ENCODE measurements at places on chromosomes 5 and 9. TPM values are rescaled to one million over a fixed set of nuclear protein-coding genes. Genes with fewer than 3 reads are reported as not detected.

GRCh38 chr5:83281658-83282057 is 189.9 kb upstream of the VCAN start:
- no peak for DNase-seq

DNA sequence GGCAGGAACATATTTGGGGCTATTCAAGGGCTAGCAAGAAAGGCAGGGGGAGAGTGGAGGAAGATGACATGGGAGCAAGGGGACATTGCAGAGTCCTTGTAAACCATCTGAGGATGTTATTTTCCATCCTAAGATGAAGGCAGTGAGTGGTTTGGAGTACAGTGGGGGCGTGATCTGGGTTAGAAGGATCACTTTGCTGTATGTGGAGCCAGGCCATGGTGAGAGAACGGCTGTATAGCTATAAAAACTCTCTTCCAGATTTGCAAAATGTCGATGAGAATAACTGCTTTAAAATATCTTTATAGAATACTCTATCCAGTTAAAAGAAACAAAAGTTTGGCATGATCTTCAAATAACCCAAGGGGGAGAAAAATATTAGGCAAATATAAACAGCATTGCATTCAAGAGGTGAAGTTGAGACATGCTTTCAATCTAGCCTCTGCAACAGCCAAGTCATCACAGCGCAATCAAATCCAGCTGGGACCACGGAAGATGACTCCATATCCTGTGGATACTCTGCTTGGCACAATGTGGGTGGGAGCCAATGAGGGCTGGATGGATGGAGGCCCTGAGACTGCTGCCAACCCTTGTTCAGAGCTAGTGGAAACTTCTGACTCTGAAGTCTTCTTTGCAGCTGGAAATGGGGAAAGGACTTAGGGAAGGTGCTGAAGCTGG is 111.5 kb upstream of the BASP1 start:
- no peak for DNase-seq

GRCh38 chr9:135914921-135915320 is 7.6 kb upstream of the CAMSAP1 start:
- no peak for DNase-seq

DNA sequence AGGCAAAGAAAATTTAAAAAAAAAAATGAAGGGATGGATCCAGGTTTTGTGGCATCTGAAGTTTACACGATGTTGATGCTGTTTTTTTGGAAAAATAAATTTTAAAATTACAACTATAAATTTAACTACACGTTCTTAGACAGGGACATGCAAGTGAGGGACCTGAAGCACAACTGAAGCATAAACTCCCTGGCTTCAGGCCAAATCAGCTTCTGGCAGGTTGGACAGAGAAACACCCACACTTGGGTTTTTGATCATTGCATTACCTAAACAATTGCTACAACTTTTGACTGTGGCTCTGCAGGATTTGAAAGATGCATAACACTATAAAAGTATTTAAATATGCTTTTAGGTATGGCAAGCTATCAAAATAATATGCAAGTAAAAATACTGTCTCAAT is 1318.3 kb upstream of the DMAC1 start:
- no peak for DNase-seq

- no peak for DNase-seq
These were observed 18.7 kb downstream of the IFT74 start for GRCh38 chr9:26974927-26975326.

DNA sequence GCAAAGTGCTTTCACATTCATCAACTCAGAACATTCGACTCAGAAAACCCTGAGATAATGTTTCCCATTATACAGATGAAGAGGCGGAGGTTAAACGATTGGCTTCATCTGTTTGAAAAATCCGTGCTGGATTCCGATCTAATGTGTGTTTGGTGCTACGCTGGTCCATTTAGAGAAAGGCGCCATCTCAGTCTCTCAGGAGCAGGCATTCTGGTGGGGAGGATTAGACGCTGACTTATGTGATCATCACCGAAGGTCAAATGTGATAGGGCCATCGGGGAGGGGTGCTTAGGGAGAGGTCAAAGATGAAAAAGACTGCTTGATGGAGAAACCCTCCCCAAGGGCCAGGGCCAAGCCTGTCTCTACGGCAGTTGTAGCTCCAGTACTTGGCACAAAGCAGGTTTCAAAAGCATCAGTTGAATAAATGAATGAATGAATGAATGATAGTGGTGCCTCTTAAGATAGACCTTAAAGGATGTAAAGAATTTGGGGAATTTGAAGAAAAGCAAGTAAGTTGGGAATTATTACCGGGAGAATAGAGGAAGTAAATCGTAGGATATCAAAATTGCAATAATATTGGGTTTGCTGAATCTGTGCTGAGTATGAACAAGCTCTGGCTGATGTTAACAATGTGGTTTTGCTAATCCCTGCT is 160.6 kb upstream of the SHB start:
- DNase-seq: no peak

GRCh38 chr5:74199436-74200210 is 440.9 kb downstream of the ENC1 start:
- no peak for DNase-seq

- no peak for DNase-seq
These were observed 133.7 kb downstream of the WNK2 start for GRCh38 chr9:93317495-93318094.

DNA sequence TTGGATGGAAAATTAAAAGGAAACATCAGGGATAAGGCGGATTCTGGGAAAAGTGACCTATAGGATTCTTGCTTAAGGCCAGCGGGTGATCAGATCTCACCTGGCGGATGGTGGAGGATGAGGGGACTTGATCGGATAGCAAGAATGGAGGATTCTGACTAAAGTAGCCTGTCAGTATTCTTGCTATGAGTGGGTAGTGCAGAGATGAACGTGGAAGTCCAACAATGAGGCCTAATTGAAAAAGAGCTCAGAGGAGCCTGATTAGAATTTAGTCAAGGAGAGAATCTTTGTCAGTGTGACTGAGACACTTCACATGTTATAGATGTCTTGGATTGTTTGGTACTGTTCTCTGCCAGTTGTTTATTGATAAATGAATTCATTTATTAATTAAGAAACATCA is 24.9 kb downstream of the CAST start:
- DNase-seq: no peak

- DNase-seq: no peak
These were observed 94.4 kb upstream of the MAP1B start for GRCh38 chr5:72012906-72013305.

DNA sequence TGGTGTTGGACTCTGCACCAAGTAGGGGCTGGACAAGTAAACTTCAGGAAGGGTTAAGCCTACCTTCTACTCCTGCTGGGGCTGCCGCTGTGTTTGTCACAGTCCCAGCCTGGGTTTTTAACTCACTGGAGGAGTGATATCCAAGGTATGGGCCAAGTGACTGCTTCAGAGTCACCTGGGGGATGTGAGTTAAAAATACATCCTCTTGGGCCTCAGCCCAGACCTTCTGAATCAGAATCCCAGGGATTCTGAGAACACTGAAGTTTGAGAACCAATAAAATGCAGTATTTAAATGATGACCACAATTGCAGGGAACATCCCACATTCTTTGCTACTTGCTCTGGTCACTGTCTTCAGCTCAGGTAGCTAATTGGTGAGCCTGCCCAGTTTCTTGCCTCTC is 95.1 kb upstream of the DNAH5 start:
- DNase-seq: no peak

DNA sequence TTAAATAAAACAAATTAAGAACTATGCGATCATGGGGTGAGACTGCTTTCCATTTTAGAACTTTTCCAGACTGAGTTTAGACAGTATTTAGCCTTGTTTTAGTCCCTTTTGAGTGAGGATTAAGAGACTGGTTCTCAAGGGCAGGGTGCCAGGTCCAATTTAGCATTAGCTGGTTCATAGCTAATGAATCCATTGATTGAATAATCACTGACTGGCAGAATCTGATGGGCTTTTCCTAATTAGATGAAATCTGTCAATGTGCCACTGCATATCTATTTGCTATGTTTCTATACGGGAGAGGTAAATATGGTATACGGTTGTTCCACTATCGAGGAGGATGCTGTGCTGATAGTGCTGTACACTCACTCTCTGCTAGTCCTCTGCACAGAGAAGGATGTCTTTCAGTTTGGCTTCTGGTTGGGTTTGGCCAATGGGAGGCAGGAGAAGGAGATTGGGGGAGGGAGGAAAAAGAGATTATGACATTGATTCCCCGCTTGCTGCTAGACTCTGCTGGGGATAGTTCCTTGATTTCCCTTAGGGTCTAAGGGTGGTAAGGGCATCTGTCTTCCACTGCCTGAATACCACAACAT is 496.6 kb downstream of the CTNND2 start:
- DNase-seq: no peak

DNA sequence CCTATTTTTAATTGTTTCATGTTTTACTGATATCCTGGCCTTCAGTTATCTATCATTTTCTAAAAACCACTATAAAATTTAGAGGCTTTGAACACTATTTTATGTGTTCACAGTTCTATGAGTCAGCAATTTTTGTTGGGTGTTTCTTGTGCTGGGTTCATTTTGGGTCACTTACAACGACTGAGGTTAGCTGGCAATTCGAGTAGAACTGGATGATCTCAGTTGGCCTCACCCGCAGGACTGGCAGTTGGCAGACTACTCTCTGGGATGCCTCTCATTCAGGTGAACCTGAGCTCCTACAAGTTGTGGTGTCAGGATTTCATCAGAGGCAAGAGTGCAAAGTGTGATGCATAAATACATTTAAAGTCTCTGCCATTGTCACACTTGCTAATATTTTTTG is 151.0 kb upstream of the PAPPA start:
- no peak for DNase-seq

DNA sequence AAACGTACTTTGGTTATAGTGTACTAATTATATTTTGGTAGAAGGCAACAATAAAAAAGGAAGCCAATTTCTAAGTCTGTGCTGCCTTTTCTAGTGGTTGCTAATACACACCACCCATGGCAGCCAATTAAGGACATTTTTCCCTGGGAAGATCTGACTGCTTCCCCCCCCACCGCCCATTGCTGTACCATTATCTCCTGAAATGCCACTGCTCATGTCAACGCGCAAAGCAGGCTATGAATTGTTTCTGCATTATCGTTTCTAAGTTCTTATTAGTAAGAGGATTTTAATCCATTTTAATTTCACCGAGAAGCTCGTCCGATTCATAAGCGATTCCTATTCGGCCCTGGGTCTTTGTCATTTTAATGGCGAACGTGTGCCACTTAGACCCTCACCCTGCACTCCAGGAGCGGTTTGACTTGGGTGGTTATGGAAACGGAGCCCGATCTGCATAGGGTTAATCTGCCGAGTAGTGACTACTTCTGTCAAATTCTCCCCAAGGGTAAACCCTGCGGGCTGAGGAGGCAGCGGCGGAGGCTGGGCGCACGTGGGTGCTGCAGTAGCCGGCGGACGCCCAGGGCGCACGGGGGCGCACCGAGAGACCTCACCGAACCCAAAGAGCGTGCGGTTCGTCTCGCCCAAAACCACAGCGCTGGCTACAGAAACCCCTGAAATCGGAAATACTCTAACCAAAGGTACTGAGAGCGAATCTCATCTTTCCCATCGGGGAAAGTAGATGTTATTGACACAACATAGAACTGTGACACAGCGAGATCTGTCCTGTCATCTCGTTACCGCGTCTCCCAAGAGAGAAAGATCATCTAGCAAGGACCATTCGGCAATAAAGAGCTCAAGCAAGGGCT is 55.8 kb upstream of the SHC3 start:
- DNase-seq: peak; percentile 34

DNA sequence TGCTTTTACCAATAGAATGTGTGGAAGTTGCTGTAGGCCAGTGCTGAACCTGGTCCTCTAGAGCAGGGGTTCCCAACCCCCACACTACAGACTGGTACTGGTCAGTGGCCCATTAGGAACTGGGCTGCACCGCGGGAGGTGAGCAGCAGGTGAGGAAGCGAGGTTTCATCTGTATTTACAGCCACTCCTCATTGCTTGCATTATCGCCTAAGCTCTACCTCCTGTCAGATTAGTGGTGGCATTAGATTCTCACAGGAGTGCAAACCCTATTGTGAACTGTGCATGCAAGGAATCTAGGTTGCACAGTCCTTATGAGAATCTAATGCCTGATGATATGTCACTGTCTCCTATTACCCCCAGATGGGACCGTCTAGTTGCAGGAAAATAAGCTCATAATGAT is 6.1 kb upstream of the CCDC152 start:
- DNase-seq: no peak

DNA sequence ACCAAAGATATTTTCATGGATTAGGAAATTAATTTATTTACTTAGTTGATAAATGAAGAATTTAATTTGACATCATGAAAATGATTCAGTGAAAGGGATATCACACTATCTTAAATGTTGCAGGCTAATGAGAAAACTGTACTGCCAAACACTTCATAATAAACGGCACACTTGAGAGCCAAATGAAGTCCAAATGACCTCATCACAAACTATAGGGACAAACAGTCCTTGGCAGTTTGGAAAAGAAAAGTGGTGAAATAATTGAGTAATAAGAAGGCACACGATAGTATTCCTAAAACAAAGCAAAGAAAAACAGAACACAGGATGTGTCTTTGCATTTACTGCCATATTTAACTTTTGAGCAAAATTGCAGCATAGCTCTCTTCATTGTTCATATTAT is 116.9 kb upstream of the TLR4 start:
- no peak for DNase-seq

DNA sequence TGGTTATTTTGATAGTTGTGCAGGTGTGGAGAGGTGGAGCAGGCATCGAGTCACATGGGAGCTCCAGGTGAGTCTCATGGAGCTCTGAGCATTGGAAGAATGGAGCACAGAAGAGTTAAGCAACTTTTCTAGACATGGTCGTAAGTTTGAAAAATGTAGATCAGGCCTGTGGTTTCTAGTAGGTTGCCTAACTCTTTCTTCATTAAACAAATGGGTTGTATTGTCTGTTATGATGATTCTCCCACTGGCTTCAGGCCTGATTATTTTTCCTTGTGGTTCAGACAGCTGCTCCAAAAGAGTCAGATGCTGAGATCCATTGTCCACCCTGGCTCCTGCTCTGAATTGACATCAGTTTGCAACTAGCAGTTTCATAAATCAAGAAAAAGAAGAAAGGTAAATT is 80.3 kb upstream of the RPS23 start:
- DNase-seq: no peak

GRCh38 chr9:111484572-111484894 is 350 bp upstream of the ECPAS start:
- no peak for DNase-seq

DNA sequence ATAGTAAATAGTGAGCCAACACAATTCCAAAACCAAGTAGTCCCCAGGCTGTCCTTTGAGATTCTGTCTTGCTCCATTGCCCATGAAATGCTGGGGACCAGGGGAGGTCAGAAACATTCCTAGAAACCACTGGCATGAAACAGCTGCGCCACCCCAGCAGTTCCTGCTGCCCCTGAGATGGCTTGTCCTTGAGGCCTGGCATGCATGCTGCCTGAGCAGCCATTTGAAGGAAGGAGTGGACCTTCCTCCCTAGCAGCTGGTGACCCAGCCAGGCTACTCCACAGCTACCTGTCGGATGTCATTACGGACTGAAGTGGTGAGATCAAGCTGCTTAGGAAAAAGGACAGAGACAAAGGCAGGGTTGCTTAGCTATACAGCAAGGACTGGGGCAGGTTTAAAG is 260.6 kb downstream of the DENND1A start:
- DNase-seq: peak; percentile 93

The AGXT2 gene
- polyA plus RNA-seq: 215 TPM

The CDC20B gene
- 0.88 TPM for polyA plus RNA-seq

The PTPDC1 gene
- polyA plus RNA-seq: 2.8 TPM

The C9orf153 gene
- not detected for polyA plus RNA-seq

The FBXL17 gene
- 11.7 TPM for polyA plus RNA-seq

The TSSK1B gene
- polyA plus RNA-seq: not detected

The NCS1 gene
- 27.7 TPM for polyA plus RNA-seq

The SPINK13 gene
- 0.43 TPM for polyA plus RNA-seq

The TIFAB gene
- not detected for polyA plus RNA-seq

All from kidney (tissue), 22 donors.